Stimulated activated CD4-positive, alpha-beta T cell treated with anti-CD3 and anti-CD28 coated beads, TNF-alpha, amount 100 ng/mL, for 24 hours (primary cell): ENCODE measurements at places on chromosomes 3 and 15.

DNA sequence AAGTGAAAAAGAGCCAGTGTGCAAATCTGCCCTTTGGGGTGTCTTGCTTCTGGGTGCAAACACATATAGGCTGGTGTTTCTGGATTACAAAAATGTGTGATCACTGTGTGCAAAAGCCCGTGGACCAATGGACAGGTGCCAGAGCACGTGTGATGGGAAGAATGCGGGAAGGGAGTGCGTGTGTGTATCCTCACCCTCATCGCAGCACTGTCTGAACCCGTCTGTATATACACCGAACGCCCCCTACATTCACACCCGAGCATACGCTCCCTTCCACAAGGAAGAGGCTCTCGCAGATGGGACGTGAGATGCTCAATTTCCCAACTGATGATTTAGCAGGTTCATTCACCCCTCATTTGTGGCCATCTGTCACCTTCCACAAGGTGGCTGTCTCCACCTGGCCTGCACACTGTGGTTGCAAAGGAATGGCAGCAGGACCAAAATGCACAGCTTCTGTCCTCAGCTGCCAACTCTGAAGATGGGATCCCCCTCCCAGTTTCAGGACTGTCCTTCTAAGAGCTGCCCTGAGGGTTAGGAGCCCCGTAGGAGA, 19.4 kb upstream of the SLC6A1 start:
- DNase-seq = no peak

DNA sequence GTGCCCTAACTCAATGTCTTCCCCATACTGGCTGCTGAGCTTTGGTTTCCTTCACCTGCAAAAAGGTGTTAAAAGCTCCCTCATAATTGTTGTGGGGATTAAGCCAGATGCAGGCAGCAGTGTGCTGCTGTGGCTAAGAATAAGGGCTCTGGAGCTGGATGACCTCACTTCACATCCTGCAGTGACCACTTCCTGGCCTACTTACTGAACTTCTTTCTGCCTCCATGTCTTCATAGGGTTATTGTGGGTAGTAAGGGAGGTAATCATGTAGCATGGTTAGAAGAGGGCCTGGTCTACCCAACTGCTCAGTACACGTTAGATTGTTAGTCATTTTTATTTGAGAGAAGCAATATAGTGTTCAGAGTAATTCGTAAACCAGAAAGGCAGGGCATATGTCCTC, 18.4 kb downstream of the GYG1 start:
- no peak for DNase-seq

DNA sequence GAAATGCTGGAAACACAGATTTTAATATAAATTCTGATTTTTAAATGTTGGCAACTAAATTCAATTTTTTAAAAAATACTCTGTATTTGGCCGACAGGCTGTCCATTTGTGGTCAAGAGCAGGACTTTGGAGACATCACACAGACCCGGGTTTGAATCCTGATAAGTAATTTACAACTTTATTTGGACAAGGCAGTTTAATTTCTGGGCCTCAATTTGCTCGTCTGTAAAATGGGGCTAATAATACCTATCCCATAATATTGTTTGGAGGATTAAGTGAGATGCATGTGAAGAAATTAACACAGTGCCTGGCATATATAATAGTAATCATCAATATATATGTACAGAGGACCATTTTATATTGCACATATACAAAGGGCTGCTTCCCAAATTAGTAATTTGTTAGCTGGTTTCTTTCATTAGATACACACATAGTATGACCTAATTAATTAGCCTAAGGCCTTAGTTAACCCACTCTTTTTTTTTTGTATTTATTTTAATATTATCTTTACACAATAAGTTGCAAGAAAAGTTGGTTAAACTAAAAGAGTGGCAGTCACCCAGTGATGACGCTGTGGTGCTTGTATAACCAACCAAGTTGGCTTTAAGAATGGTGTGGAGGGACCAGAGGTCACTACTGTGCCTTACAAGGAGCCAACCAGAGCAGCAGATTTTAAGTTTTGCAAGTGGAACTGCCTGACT, 665 bp downstream of the PIGB start:
- no peak for DNase-seq

DNA sequence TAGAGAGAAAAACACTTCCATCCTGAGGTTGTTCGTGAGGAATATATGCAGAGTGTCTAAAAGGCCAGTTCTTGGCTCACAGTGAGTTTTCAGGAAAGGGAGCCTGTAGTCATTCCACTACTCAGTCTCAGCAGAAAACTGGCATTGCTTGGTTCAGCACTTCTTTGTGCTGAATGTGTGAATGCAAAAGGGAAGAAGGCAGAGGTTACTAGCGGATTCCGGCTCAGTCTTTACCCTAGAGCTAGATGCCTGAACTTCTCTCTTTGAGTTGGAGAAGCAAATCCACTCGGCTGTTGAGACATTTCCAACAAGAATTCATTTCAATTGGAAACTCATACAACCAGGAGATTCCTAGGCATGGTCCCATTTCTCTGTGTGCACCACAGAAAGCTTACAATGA, 23.1 kb upstream of the FRMD4B start:
- no peak for DNase-seq

GRCh38 chr15:36601497-36601932, 22.1 kb downstream of the CDIN1 start:
- no peak for DNase-seq

DNA sequence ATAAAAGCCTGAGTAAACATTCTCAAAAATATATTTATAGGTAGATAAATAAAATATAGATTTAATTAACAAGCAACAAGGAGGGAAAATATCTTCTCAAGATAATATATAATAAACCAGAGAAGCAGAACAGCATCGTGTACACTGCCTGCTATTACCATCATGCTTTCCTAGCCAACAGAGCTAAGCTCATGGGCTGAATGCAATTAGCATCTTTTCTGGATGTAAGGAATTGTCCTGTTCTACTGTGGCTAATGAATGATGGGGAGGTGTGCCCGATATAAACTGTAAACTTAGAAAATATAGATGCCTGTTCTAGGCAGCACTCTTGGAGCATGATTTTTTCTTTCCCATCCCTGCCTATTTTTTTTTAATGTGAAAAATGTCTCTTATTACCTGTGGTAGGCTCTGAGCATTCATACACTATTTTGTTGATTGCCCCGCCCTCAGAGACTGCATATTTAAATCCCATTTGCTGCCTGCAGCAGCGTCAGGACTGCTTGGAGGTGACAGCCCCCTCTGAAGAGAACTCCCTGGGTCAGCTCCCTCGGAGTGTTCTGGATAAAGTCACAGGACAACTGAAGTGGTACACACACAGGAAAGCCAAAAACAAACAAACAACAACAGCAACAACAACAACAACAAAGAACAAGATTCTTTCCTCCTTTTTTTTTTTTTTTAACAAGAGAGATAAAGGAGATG, 312.3 kb downstream of the SATB1 start:
- DNase-seq = no peak

DNA sequence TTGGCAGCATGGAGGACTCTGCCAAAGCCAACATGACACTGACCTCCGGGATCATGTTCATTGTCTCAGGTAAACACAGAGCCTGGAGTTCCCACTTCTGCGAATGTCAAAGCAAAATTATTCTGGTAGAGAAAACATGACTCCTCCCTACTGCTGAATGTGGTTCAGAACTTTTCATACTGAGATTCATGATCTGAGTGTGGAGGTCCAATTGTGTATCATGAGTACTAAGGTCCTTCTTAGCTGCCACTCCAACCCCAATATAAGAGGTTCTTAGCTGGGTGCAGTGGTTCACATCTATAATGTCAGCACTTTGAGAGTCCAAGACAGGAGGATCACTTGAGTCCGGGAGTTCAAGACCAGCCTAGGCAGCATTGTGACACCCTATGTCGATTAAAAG, 13.8 kb downstream of the CLDN18 start:
- no peak for DNase-seq

DNA sequence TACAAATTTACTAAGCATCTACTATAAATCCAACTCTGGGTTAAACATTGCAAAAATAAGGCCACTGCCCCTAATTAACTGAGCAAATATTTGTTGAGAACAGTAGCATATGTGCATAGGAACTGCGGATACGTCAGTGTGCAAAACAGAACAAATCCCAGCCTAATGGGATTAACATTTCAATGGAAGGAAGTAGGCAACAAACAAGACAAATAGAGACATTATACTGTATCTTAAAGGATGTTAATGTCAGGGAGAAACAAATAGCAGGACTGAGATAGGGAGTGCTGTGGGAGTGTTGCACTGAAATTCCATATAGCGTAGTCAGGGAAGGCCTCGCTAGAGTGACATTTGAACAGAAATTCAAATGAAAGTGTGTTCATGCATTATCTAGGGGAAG, 89.7 kb upstream of the KCNAB1 start:
- no peak for DNase-seq

DNA sequence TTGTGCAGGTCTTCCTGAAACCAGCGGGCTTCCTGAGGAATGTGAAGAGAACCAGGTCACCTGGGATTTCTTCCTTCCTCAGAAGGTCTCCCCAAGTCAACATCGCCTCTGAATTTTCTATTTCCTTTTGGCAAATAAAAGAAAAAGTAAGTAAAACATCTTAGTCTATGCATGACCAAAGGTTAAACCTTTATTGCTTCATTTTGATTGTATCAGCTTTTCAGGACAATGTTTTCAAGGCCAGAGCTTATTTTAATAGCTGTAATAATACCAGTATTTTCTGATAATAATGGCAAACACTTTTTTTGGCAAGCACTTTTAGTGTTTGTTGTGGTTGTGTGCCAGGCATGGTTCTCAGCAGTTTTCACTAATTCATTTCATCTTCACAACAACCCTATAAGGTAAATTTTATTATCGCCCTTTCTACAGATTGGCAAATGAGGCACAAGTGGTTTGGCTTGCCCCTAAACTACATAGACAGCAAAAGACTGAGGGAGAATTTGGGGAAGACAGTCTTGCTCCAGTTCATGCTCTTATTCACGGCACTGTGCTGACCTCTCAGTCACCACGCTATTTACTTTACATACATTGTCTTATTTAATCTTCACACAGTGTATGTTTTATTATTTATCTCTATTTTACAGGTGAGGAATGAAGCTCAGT, 110.4 kb downstream of the RPL22L1 start:
- no peak for DNase-seq

GRCh38 chr3:55487381-55488241, 505 bp upstream of the WNT5A start:
- no peak for DNase-seq

- no peak for DNase-seq
Measured at GRCh38 chr15:89023311-89023961, 64.8 kb upstream of the ABHD2 start.

- no peak for DNase-seq
Measured at GRCh38 chr15:64720188-64720587, 55.2 kb downstream of the RBPMS2 start.

- DNase-seq = no peak
Measured at GRCh38 chr15:89632563-89633430, 22.5 kb downstream of the KIF7 start.

DNA sequence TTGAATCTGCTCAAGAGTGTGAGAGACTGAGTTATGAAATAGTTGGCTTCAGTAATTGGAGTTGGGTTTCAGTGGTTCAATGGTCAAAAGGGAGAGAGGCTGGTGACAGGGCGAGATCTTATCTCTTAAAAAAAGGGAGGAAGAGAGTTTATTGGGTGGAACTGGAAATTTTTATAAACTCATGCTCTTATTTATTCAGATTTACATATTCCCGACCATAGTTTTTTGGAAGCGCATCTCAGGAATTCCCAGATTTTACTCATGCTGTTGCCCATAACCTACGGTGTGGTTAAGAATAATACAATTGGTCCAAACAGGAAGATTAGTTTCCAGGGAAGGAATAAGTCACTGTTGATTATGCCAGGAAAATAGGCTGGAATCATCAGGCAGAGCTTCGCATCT, 41.4 kb downstream of the CD200 start:
- DNase-seq = no peak

- no peak for DNase-seq
Measured at GRCh38 chr3:43363621-43364266, 77.4 kb downstream of the SNRK start.

DNA sequence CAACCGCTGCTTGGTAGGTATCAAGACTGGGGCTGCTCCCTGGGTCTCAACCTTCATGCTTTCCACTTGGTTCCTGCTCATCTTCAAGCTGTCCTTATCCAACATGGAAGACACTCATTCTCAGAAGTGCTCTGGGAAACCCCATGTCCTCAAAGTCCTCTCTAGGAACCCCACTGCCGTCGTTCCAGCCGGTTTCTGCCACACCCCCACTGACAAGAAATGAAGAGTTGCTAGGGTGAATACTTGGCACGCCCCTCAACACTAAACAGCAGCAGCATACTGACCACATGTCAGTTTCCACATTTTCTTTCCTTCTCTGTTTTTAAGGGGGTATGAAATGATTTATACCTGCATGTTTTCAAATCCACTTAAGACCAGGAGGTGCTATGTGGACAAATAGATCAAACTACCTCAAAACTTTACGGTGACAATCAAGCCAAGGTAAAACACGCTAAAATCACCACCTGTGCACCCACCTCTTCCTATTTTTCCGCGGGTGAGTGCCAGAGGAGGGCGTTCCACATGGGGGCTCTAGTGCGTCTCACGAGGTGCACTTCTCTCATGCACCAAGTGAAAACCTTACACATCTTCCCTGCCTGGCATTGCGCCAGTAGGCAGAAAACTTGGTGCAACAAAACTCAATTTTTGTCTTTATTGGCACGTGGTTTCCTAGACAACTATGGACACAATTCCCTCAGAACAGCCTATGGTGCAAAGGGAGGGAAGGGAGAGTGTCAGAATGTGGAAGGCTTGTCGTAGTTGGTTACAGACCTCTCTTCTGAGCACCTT, 125.1 kb downstream of the TJP1 start:
- DNase-seq = no peak
